ENCODE measurements at places on chromosomes 3 and 15.

GRCh38 chr3:155646669-155647068 is 98.2 kb downstream of the PLCH1 start:
- no peak for DNase-seq

- DNase-seq: no peak
Observed at GRCh38 chr3:188253800-188254452, 100.0 kb downstream of the LPP start.

DNA sequence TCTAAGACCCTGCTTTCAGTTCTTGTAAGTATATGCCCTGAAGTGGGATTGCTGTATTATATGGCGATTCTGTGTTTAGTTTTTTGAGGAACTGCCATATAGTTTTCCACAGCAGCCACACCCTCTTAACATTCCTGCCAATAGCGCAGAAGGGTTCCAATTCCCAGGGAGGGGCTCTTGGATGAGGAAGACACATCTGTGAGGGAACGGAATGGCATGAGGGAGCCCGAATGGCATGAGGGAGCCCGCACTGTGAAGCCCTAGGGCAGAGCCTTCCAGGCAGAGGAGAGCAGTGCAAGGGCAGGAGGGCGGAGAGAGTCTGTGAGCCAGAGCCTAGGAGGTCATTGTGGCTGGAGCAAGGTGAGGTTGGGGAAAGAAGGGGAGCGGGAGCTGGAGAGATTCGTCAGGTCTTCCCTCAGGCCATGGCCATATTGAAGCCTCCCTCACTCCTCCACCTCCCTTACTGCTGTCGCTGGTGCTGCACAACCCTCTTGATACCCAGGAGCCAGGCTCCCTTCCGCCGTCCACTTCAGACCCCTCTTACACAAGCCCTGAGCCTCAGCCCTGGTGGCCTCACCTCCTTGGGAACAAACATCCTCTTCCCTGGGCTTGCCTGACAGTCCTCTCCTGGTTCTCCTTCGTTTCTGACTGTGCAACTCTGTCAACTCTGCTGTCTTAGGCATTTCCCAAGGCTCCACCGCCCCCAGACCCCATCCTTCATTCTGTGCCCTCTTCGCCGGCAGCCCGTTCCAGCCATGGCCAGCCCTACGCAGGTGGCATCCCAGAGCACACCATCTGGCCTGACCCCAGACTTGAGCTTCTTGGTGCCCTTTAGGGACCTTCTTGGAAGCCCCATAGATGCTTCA is 51.4 kb downstream of the FGD5 start:
- DNase-seq: no peak

DNA sequence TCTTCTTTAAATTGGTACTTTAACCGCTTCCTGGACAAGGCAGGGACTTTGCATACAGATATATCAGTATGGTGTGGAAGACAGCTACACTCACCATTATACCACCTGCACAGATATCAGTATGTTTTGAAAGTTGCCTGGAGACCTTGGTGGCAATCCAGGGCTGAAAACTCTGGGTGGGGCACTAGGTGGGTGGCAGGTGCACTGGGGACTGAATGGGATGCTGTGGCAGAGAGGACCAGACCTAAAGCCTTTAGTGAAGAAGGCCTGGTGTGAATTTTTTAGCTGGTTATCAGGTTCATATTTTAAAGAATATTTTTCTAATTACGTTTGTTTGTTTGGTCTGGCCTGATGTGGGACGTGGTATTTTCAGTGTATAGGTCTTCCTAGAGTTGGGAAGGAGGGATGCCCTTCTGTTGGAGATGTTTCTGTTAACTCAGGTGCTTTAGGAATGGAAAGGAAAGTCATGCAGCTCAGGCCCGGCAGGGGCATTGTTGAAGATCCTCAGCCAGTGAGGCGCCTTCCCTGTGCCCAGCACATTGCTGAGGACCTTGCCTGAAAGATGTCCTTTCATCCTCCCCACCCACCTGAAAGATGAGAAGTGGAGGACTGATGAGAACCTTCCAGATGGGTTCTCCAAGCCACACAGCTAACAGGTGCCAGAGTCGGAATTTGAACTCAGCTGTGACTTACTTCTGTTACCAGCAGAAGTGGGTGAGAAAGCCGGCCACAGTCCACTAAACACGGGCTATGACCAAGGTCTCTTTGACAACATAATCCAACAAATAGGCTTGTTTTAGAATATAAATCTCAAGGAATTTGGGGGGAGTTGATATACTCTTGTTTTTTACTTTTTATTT is 77.3 kb downstream of the APBA2 start:
- no peak for DNase-seq

DNA sequence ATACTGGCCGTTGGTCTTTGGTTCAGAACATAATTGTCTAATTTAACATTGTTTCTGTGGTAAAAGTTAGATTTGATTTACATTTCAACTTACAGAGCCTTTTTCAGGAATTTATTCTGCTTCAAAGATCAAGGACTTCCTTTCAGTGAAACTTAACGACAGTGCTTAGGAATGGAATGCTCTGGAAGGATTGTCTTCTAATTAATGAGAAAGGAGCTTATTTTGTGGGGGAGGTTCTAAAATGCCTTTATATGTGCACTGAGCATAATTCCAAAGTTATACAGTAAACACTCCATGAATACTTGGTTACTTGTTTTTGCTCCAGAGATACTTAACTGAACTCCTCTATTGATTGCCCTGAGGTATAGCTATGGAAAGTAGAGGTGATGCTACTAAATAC is 75.7 kb downstream of the CACNA1D start:
- no peak for DNase-seq
